ENCODE measurements at places on chromosomes 3 and 15.

GRCh38 chr3:51385621-51386091 is 565 bp downstream of the MANF start:
- no peak for DNase-seq

GRCh38 chr3:71247221-71247957 is 336.1 kb downstream of the FOXP1 start:
- no peak for DNase-seq

DNA sequence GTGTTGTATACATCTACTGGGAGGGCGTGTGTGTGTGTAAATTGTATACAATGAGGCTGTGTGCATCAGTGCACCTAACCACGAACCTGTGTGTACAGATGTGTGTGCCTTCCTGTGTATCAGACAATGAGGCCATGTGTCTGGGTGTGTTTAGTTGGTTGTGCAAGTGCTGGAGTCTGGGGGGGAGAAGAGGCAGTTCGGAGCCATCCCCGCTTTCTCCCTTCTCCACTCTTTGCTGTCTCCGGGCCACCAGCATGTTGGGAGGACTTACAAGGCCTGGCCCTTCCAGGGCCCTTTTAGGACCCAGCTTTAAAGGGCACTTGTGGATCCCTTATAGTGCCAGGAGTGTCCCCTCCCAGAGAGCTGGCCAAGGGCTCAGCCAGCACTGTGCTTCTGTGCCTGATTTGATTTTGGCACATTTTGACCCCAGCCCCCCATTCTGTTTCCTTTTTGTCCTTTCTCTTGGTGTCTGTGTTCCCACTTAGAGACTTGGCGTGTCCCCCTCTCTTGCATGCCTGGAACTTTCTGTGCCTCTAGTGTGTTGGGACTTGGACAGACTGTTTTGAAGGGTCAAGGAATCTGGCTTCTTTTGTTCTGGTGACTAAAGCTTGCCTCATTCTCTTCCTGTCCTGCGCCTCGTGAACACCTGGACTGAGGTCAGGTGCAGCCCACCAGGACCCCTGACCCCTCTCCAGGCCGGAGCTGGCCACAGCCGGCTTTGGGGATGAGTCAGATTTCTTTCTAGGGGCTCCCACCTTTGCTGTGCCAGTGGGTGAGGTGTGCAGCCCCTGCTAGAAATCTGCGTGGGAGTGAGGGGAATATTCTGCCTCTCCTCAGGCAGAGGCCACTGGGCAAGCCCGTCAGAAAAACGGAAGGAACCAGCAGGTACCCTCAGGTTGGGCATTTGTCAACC is 1.5 kb downstream of the CTDSPL start:
- no peak for DNase-seq

DNA sequence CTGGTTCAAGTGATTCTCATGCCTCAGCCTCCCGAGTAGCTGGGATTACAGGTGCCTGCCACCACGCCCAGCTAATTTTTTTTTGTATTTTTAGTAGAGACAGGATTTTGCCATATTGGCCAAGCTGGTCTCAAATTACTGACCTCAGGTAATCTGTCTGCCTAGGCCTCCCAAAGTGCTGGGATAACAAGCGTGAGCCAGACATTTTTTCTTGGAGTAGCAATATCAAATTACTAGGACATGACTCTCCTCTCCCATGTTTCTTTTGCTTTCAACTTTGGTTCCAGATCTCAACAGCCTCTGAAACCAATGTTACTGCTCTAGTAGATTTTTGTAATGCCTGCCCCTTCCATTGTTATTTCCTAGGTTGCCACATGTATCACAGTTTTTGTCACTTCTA is 462.0 kb downstream of the GBE1 start:
- DNase-seq: no peak

GRCh38 chr3:113158171-113158570 is 53.2 kb upstream of the BOC start:
- no peak for DNase-seq
